ENCODE measurements at places on chromosomes 7 and 10. TPM values are rescaled to one million over a fixed set of nuclear protein-coding genes. Genes with fewer than 3 reads are reported as not detected.

Gene WBP1L
- 5.1 TPM for polyA plus RNA-seq

Gene CNPY4
- 11.1 TPM for polyA plus RNA-seq

Gene FGFR2
- 32.3 TPM for polyA plus RNA-seq

Gene TES
- 31.9 TPM for polyA plus RNA-seq

Gene UBN2
- 18.5 TPM for polyA plus RNA-seq

Gene CCL24
- polyA plus RNA-seq, result not detected

Gene ZNHIT1
- 136 TPM for polyA plus RNA-seq

Gene ZNF727
- polyA plus RNA-seq, result not detected

Gene LRRTM3
- polyA plus RNA-seq, result 0.37 TPM

Gene SRRM3
- 8.2 TPM for polyA plus RNA-seq

Gene ASAH2
- polyA plus RNA-seq, result 0.92 TPM

Gene HSPA12A
- polyA plus RNA-seq, result 4.4 TPM

Gene PRSS1
- polyA plus RNA-seq, result not detected

Gene BICC1
- polyA plus RNA-seq, result 0.94 TPM

Gene LRIT1
- not detected for polyA plus RNA-seq

Gene CDC14C
- polyA plus RNA-seq, result not detected

Gene JCAD
- 0.78 TPM for polyA plus RNA-seq

Gene VSTM4
- polyA plus RNA-seq, result 0.56 TPM

Gene ACTL6B
- 2.5 TPM for polyA plus RNA-seq

Gene HTR5A
- not detected for polyA plus RNA-seq

Gene POP7
- polyA plus RNA-seq, result 216 TPM

Gene NUTM2D
- 0.07 TPM for polyA plus RNA-seq

Gene TRPV5
- not detected for polyA plus RNA-seq

Gene PDE6C
- polyA plus RNA-seq, result 0.06 TPM

Gene NPY
- 7.0 TPM for polyA plus RNA-seq

Gene ERCC6
- 4.0 TPM for polyA plus RNA-seq

Gene ENKUR
- polyA plus RNA-seq, result 0.30 TPM

Gene TMEM178B
- polyA plus RNA-seq, result 4.9 TPM

Gene GPR26
- polyA plus RNA-seq, result not detected

Gene KIAA1217
- polyA plus RNA-seq, result 6.0 TPM

Gene DYDC1
- polyA plus RNA-seq, result not detected

Gene UNCX
- polyA plus RNA-seq, result not detected

Gene FGF8
- 2.7 TPM for polyA plus RNA-seq

Gene OPALIN
- polyA plus RNA-seq, result not detected

Gene PSMG3
- polyA plus RNA-seq, result 84.8 TPM

Gene CCDC71L
- polyA plus RNA-seq, result 8.4 TPM

Gene CCAR1
- 103 TPM for polyA plus RNA-seq
